ENCODE measurements at places on chromosomes 2 and 18. TPM values are rescaled to one million over a fixed set of nuclear protein-coding genes. Genes with fewer than 3 reads are reported as not detected.

DNA sequence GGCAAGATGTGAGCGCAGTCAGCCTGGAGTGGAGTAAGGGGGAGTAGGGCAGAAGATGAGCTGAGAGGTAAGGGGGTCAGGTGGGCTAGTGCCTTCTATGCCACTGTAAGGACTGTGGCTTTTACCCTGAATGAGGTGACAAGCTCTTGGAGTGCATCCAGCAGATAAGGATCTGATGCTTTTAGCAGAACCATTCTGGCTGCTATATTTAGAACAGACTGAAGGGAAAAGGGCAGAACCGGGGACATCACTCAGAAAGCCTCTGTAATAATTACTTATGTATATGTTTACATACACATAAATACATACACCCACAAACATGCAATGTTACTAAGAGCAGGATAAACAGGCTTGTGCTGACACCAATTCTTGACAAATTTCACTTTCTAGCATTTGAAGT lies 124.8 kb downstream of the DTNB start:
- no peak for DNase-seq

GRCh38 chr18:26455639-26456038 lies 92.7 kb downstream of the KCTD1 start:
- no peak for DNase-seq

DNA sequence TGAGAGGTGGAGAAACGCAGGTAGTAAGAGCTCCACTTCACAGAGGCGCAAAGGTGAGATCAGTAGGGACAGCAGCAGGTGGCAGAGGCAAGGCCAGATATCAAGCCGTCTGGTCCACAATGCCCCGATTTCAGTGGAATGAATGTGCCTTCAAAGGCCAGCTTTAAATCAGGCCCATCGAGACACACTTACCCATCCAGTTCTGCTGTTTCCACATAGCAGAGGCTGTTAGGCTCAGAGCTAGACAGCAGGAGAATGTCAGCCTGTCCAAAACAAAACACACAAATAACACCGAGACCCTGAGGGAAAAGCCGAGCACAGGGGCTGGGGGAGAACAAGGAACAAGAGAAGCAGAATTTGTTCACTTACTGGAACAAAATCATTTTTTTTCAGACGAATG lies 75.8 kb upstream of the NARS1 start:
- DNase-seq = no peak

GPR35 gene
- total RNA-seq = 1.5 TPM

- DNase-seq = no peak
These were observed 197.4 kb downstream of the SNTG2 start for GRCh38 chr2:1147873-1148612.

DNA sequence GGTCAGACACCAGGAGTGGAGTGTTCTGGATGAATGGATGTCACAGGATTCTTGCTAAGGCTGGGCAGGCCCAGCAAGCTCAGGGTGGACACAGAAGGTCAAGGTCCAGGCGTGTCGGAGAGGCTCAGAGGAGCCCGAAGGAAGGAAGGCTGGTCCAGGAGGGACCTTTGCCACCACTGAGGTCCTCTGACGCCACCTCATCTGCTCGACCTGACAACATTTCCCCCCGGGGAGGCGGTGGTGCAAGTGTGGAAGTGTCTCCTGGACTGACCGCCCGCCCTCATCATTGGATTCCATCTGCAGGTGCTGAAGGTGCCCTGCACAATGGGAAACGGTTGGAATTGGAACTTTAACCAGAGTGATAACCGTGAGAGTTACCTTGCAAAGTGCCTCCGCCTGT lies 124.6 kb downstream of the RTP5 start:
- no peak for DNase-seq

GRCh38 chr2:232319803-232320442 lies 58.6 kb upstream of the ALPP start:
- DNase-seq = peak; percentile 84

DNA sequence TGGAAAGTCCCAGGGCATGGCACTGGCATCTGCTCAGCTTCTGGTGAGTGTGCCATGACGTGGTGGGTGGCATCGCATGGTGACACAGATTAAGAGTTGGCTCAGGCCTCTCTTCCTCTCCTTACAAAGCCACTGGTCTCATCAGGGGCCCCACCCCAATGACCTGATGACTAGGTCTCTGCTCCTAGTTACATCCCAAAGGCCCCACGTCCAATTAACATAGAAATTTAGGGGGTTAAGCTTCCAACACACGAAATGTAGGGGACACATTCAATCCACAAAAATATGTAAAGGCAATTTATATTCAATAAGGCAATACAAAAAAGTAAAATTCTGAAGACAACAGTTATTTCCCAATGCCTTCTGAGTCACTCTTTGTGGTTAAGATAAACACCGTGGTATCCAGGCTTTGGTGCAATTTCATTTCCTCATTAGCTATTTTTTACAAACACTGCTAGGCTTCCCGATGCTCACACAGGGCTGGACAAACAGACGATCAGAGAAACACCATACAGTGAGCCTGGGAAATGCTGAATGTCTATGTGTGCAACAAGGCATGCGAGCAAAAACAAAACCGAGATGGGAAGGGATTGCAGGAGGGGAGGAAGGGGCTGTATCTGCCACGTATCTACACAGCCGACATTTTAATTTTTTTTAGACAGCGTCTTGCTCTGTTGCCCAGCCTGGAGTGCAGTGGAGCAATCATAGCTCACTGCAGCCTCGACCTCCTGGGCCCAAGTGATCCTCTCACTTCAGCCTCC lies 67.2 kb downstream of the MBP start:
- no peak for DNase-seq

- DNase-seq = no peak
These were observed 39.1 kb upstream of the CWC22 start for GRCh38 chr2:180046202-180046601.

- no peak for DNase-seq
These were observed 181.1 kb upstream of the ACAA2 start for GRCh38 chr18:49994410-49994809.

DNA sequence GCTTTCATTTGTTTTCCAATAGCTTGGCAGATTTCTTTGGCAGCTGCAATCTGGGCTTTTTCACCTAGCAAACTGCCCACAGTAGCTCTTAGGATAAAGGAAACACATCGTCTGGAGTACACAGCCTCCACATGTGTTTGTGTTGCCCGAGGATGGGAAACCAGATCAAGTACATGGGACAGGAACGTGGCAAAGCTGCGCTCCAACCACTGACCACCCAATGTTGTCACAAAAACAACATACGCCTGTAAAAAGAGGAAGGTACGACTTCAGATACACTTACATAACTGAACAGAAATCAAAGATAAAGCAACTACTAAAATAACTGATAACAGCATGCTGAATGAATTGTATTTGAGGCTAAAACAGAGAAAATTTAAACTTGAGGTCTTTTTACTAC lies 15.5 kb downstream of the HEATR5B start:
- DNase-seq = no peak

Measured in osteoblast (primary cell).